ENCODE measurements at places on chromosomes 5 and 9.

DNA sequence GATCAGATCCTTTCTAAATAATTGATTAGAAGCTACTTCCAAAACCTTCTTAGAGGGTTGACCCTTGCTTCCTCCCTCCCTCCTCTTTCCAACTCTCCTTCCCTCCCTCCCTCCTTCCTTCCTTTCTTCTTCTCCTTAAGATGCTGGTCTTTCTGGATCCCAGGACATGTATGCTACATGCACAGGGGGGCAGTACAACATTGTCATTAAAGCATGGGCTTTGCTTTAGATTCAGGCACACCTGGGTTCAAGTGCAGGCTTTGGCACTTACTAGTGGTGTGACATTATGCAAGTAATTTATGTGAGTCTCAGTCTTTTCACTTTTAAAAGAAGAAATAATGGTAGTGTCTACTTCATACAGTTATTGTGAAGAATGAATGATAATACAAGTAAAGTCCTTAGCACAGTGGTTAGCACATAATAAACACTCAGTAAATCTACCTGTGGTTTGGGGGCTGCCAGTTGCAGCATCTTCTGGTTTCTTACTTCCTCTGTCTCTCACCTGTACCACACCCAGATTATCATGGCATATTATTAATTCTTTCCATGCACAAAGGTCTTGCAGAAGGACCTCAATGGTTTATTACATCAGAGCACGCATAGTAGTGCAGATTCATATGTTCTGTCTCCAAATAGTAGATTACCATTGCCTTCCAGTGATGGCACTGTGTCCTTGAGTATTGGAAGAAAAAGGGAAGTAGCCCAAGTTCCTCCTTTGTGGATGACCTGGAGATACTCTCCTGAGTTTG, 154.1 kb downstream of the ARHGAP26 start:
- no peak for DNase-seq

- DNase-seq = no peak
Observed at GRCh38 chr5:52409835-52410234, 377.9 kb upstream of the ITGA1 start.

DNA sequence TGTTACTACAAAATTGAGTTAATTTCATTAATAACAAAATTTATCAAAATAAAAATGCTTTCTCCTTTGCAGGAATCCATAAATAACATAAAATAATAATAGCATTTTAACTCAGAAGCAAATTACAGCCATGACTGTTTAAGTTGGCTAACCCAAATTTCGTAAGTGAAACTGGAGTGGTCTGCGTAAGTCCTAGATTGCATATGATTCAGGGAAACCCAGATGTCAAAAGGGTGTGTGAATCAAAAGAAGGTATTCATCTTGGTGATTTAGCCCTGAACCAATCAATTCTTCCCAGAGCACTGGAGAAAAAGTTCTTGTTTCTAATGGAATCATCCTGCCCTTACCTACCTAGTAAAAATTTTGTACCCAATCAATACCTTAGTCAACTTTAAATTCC, 547.6 kb downstream of the RAB3C start:
- DNase-seq = no peak

DNA sequence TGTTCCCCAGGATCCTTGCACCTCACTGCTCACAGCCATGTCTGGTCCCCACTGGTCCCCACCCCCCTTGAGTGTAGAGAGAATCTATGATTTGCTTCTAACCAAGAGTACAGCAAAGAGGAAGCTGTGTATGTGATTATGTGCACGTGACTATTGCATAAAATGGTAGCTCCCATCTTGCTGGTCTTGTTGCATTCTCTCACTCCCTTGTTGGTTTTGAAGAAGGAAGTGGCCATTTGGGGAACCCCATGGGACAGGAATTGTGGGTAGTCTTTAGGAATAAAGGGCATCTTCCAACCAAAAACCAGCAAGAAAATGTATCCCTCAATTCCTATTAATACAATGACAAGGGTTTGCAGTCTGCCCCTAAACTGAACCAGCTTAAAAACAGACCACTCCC, 5.2 kb upstream of the FCN2 start:
- DNase-seq = no peak

DNA sequence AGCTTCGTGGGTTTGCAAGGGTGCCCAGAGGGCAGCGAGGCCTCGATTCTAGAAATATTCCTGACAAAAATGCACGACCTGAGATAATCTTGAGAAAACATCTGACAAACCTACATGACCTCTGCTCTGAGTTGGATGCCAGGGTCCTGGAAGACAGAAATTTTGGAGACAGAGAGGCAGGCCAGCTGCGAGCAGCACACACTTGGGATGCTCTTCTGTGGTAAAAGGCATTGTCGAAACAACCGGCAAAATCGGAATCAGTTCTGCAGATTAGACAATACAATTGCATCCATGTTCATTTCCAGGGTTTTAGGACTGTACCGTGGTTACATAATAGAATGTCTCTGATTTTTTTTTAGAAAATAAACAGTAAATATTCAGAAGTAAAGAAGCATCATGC, 74.2 kb downstream of the GADD45G start:
- no peak for DNase-seq

GRCh38 chr9:131867611-131868192, 127.8 kb upstream of the RAPGEF1 start:
- DNase-seq = no peak

GRCh38 chr5:23506329-23507236, 826 bp upstream of the PRDM9 start:
- DNase-seq = no peak

DNA sequence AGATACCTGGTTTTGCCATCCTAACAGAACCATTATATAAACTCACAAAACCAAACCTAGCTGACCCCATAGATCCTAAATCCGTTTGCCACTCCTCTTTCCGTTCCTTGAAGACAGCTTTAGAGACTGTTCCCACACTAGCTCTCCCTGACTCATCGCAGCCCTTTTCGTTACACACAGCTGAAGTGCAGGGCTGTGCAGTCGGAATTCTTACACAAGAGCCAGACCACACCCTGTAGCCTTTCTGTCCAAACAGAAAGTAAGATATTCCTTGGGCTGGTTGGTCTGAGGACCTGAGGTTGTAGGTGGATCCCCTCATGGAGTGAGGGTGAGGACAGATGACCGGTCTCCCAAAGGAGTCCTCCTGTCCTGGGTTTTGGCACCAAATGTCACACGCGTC, 56.7 kb upstream of the NAA35 start:
- no peak for DNase-seq

GRCh38 chr9:134206311-134207300, 42.2 kb upstream of the RNU6ATAC start:
- DNase-seq = no peak

- no peak for DNase-seq
Observed at GRCh38 chr5:98586581-98586980, 186.9 kb upstream of the RGMB start.

- no peak for DNase-seq
Observed at GRCh38 chr9:92769286-92769685, 4.7 kb upstream of the BICD2 start.

DNA sequence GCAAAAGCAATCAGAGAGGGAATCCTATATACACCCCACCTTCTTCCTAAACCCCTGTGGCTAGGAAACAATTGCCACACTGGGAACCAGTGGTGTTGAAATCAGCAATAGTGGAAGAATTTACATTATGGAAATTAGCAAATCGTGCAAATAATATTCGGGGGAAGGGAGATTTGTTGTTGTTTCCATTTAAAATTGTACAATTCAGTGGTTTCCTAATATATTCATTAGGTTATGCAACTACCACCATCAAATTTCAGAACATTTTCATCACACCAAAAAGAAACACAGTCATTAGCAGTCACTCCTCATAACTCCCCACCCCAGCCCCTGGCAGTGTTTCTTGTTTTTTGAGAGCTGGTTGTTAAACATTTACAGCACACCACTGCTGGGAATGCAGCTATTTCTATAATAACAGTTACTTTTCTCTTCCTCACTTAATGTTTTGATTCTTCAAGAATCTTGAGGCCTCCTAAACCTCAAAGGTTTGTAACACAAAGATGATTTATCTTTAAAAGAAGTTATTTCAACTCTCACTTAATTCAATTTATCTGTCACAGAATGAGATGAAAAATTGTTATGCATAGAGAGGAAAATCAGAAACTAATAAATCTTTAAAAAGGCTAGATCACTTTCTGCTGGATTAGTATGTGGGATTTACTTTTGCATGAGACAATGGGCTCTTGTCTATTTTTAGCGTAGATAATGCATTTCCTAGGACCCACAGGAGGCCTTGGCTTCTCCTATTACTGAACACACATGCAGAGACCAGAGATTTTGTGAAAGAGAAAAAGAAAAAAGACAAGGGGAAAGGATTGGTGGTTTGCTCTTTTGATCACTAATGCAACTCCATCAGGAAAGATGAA, 91.8 kb upstream of the DAPK1 start:
- no peak for DNase-seq

DNA sequence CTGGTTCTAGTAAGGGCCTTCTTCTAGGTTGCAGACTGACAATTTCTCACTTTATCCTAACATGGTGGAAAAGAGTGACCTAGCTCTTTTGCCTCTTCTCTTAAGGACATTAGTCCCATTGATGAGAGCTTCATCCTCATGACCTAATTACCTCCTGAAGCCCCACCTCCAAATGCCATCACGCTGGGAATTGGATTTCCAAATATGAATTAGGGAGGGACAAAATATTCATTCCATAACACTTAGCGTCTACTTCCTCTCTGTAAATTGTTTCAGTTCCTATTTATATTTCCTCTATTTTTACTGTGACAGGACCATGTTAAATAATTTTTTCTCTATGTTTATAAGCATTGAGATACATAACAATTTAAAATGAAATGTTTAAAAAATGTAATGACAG, 408.8 kb downstream of the CDH10 start:
- DNase-seq = no peak

DNA sequence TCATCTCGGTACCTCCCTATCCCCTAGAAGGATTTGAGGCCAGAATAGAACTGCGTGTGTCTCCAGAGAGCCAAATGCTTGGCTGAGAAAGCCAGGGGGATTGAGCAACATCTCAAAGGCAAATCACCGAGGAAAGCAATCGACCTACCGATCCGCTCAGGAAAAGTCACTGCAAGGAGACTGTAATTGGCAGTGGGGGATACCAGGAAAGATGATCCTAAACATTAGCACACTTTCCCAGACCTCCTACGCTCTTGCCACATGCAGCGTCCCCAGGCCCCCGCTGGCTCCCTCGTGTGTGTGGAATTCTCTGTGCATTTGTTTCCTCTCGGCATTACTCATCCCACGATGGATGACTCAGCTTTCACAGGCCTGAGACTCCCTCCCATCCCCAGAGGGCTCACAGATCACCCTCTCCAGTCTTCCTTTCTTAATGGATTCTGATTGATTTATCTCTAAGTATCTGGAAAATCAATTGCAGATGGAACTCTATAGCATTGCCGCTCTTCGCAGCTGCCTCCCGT, 82.2 kb upstream of the ICE1 start:
- no peak for DNase-seq

GRCh38 chr5:77180167-77181081, 30.1 kb upstream of the PDE8B start:
- DNase-seq = no peak

DNA sequence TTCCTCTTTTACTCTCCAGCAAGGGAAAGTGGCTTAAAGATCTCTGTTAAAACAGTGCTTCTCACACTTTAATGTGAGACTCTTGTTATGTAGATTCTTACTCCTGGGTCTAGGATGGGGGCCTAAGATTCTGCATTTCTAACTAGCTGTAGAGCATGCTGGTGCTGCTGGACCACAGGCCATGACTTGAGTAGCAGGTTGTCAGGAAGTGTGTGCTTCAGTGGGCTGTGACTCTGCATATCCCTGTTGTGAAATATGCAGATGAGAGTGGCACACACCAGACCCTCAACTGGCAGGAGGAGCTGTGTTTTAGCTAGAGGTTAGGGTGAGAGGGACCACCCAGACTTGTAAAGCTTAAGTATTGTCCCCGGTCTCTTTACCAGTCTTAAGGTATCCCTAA, 191.1 kb upstream of the DMRT1 start:
- no peak for DNase-seq

GRCh38 chr5:159910843-159911229, 5.4 kb upstream of the ADRA1B start:
- no peak for DNase-seq

DNA sequence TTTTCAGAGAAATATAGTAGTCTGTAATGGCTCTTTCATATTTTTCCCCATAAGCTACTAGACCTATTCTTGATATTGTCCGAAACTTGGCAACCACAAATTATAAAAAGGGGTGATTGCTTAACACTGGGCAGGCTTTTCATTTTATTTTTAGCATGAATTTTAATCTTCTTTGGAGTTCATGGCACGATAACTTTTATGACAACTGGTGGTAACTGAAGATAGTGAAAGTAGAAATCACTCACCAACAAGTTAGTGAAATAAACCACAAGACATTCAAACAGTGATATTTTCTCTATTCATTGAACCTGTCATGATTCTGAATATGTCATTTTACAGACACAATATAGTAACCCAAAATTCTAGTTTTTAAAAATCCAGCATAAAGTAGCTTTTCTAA, 213.9 kb downstream of the PRDM9 start:
- no peak for DNase-seq

DNA sequence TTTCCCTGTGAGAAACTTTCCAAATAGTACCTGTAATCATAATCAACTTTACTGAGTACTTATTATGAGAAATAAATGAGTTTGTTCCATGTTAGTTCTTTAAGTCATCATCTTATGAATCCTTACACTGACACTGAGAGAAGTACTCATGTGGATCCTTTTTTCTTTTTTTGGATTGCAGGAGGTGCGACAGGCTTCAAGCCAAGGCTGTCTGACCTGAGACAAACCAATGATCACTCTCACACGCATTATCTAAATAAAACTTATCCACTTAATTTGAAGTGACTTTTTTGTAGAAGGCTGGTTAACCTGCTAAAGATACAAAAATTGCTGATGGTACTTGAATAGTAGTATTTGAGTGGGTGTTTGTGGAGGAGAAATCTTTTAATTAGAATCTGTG, 39.5 kb downstream of the JAKMIP2 start:
- DNase-seq = no peak

DNA sequence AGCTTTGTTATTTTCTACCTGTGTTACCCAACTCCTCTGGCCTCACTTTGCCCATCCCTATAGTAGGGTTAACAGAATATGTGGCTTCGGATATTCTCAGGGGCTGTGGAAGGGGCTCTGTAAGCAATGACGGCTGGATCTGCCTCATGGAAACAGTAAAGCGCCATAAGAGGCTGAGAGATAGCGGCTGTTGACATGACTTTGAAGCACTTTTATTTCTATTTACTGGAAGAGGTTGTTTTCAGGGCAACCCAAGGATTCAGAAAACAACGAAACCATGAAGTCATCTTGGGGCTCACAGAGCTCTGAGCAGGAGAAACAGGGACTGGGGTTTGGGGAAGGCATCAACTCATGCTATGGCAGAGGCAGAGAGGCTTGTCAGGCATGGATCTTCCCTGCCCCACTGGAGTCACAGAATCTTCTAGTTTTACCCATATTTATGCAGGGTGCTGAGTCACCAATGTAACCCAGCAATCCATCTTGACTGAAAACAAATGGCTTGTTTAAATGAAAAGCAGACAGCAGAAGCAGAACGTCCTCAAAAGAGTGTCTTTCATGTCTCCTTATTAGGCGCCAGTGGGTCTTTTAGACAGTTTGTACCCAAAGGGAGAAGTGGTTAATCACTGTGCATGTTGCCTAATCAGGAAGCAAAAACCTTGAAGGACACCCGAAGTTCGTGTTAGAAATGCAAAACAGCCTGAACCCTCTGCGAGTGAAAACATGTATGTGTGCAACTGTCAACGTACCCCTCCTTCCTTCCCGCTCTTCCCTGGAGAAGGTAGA, 113.0 kb downstream of the COL23A1 start:
- no peak for DNase-seq

- DNase-seq = no peak
Observed at GRCh38 chr5:90601468-90601867, 42.9 kb downstream of the ADGRV1 start.

- no peak for DNase-seq
Observed at GRCh38 chr9:107833295-107833694, 343.7 kb upstream of the KLF4 start.

GRCh38 chr5:68834491-68834981, 259.3 kb upstream of the SLC30A5 start:
- DNase-seq = no peak
